Gastrocnemius medialis (tissue), 4 donors: ENCODE measurements at places on chromosomes 13 and 19. TPM values are rescaled to one million over a fixed set of nuclear protein-coding genes. Genes with fewer than 3 reads are reported as not detected.
A peak's percentile ranks its signal among the peaks of the same experiment; 100 is the strongest.

DNA sequence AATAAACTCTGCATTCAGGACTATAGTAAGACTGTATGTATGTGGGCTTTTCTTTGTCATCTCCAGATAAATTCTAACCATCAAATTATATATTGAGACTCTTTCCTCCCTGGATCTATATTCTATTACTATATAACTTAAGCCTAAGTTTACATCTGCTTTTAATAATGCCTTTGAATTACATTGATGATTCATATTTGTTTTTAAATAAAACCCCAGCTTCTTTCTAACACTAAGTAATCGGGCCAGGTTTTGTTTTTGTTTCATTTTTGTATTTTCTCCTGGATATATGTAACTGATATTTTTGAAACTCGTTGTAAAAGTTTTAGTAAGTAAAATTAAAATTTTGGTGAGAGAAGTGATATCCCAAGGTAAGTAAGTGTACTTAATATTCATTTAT lies 1599.1 kb downstream of the PCDH9 start:
- DNase-seq, result no peak
- H3K27me3 ChIP-seq, result no peaks in the 10 kb centered on the region
- no peak overlapping the region for H3K27ac ChIP-seq
- H3K4me3 ChIP-seq, result no peak overlapping the region

DNA sequence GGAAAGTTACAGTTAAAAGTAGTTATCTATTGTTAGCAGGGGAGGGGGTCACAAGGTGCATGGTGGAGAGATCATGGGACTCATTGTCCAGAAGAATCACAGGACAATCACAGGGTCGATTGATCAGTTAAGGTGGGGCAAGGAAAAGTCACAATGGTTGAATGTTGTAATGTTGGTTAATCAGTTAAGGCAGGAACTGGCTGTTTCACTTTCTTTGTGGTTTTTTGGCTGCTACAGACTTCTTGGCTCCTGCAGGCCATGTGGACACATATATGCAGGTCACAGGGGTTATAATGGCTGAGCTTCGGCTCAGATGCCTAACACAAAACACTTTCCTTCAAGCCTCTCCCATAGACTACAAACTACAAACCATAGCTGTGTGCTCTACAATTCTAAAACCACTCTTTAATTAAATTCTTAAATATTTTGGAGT lies 6.9 kb upstream of the ZNF431 start:
- H3K36me3 ChIP-seq, result no peaks in the 10 kb centered on the region
- H3K27ac ChIP-seq, result no peak overlapping the region
- H3K4me1 ChIP-seq, result no peaks in the 10 kb centered on the region
- H3K27me3 ChIP-seq, result no peaks in the 10 kb centered on the region
- no peak for DNase-seq
- no peak overlapping the region for H3K4me3 ChIP-seq

- DNase-seq, result no peak
- no peak overlapping the region for H3K4me3 ChIP-seq
- peaks cover 8% of the 10 kb centered on the region for H3K4me1 ChIP-seq
- no peak overlapping the region for H3K27ac ChIP-seq
- peaks cover 35% of the 10 kb centered on the region for H3K27me3 ChIP-seq
Observed at GRCh38 chr19:10521461-10522171, 4.4 kb upstream of the S1PR5 start.

- H3K4me3 ChIP-seq, result no peak overlapping the region
- H3K36me3 ChIP-seq, result no peaks in the 10 kb centered on the region
- no peak overlapping the region for H3K27ac ChIP-seq
- no peaks in the 10 kb centered on the region for H3K27me3 ChIP-seq
- H3K4me1 ChIP-seq, result no peaks in the 10 kb centered on the region
Observed at GRCh38 chr13:100350601-100351000, 238.0 kb downstream of the GGACT start.

The ZNF587B gene
- total RNA-seq, result 9.6 TPM

DNA sequence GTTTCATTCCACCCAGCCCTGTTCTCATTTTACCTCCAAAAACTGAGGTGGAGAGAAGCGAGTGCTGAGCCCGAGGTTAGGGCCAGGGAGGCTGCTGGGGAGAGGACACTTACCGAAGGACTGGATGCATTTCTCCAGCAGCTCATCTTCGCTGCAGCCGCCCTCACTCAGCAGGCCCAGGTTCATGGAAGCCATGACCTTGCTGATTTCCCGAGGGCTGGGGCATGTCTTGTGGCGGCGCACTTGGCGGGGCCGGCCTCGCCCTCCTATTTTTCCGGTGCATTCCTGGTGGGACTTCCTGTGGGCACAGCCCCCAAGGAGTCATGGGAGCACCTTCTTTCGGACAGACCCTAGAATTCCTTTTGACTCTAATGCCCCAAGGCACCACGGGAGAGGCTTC lies 4.2 kb downstream of the RASGRP4 start:
- H3K4me1 ChIP-seq, result no peaks in the 10 kb centered on the region
- no peak for DNase-seq
- H3K36me3 ChIP-seq, result no peaks in the 10 kb centered on the region
- no peaks in the 10 kb centered on the region for H3K27me3 ChIP-seq
- no peak overlapping the region for H3K4me3 ChIP-seq

The SDHAF1 gene
- 54.9 TPM for total RNA-seq

- no peak overlapping the region for H3K27ac ChIP-seq
- DNase-seq, result no peak
- no peaks in the 10 kb centered on the region for H3K27me3 ChIP-seq
- H3K4me1 ChIP-seq, result no peaks in the 10 kb centered on the region
- H3K4me3 ChIP-seq, result no peak overlapping the region
Observed at GRCh38 chr13:94384231-94384905, 95.1 kb downstream of the DCT start.

DNA sequence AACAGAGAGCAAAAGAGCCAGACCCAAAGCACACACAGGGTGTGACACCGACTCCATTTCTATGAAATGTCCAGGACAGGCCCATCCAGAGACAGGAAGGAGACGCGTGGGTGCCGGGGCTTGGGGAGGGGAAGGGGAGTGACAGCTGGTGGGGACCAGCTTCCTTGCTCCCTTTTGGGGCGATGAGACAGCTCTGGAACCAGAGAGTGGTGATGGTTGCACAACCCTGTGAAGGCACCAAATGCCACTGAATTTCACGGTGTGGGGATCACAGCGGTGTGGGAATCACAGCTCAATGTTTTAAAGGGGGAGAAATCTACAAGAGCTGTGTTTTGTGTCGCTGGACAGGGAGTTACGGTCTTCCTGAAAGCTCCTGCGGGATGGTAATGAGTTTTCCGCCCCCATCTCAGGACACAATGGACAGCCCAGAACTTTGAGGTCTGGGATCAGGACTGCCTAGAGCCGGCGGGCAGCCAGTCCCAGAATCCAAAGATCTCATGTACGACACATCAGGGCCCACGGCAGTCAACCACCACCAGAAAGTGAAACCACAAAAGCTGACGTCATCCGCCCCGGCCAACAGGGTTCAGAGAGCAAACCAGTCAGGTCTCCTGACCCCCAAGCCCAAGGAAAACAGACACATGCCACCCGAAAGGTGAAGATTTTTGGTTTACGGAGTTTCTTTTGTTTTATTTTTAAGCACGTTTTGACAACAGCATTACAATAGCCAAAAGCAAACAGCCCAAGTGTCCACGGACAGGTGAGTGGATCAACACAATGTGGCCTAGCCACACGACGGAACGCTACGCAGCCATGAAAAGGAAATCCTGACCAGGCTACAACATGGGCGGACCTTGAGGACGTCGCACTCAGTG lies 7.3 kb downstream of the SGTA start:
- H3K4me1 ChIP-seq, result peaks cover 75% of the 10 kb centered on the region
- H3K4me3 ChIP-seq, result peak overlapping the region; percentile 26
- peak overlapping the region; percentile 73 for H3K27ac ChIP-seq
- H3K36me3 ChIP-seq, result no peaks in the 10 kb centered on the region

DNA sequence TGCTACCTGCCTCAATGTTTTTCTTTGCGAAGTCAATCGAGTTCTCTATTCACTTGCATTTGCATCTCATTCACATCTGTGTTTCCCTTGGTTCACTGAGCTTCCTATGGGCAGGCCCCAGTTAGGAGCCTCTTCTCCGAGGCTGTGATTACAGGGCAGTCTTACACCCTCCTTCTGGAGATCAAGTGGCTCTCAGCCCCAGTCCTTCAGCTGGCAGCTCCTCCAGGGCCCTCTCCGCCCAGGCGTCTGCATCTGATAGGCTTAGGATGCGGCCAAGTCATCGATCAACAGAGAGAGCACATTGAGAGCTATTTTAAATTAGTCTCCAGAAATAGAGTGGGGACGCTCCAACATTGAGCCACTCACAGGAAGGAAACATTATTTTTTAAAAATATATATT lies 44.2 kb downstream of the MBNL2 start:
- no peak for DNase-seq
- H3K4me1 ChIP-seq, result peaks cover 72% of the 10 kb centered on the region
- no peaks in the 10 kb centered on the region for H3K36me3 ChIP-seq
- peak overlapping the region; percentile 38 for H3K27ac ChIP-seq
- no peaks in the 10 kb centered on the region for H3K27me3 ChIP-seq
- H3K4me3 ChIP-seq, result no peak overlapping the region

The TMEM143 gene
- total RNA-seq, result 28.8 TPM

The CEACAM21 gene
- not detected for total RNA-seq

The ZNF614 gene
- 3.9 TPM for total RNA-seq
